ENCODE measurements at places on chromosomes 16 and 17.

- peak; percentile 28 for DNase-seq
These were observed 186.7 kb downstream of the MSI2 start for GRCh38 chr17:57442914-57443571.

GRCh38 chr16:72241930-72242329, 70.0 kb upstream of the PMFBP1 start:
- DNase-seq = no peak

DNA sequence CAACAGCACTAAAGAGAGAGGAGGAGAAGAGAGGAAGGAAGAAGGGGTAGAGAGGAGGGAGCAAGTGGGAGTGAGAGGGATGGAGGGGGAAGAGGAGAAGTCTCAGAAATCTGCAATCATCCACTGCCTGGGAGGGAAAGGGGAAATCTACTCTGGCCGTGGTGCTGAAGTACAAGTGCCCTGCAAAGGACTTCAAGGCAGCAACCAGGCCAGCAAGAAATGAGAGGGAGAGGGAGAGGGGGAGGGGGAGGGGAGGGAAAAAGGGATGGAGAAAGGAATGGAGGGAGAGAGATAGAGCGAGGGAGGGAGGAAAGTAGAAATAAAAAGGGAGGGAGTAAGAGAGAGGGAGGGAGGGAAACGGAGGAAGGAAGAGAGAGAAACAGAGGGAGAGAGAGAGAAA, 130.8 kb upstream of the EEF2KMT start:
- DNase-seq = no peak

DNA sequence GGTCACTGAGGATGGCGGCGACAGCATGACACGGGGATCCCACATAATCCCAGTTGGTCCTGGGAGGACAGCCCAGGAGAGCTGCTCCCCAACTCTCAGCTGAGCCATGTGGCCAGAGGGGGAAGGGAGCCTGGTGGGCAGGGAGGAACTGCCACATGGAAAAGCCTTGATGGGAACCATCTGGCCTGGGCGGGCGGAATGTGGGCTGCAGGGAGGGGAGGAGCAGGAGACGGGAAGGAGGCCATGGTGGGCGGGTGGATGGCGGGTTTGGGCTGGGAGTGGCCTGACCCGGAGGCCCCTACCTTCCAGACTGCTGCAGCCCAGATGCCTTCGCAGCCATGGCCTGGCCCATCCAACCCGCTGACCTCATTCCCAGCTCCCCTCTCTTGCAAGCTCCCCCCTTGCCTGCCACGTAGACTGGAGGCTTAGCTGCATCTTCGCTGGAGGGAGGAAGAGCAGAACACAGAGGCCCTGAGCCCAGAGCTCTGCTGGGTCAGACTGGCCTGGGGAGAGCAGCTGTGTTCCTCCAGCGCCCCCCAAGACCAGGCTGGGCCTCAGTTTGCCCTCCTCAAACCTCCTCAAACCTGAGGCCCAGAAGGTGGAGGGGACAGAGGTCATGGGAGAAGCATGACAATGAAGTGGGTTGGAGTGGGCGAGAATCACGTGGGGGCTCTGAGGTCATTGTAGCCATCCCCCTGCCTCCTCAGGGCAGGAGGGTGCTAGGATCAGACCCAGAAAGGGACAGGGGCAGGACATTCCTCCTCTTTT, 8.2 kb upstream of the COL1A1 start:
- DNase-seq = peak; percentile 83

GRCh38 chr16:19710191-19710908, 7.7 kb downstream of the KNOP1 start:
- DNase-seq = no peak

DNA sequence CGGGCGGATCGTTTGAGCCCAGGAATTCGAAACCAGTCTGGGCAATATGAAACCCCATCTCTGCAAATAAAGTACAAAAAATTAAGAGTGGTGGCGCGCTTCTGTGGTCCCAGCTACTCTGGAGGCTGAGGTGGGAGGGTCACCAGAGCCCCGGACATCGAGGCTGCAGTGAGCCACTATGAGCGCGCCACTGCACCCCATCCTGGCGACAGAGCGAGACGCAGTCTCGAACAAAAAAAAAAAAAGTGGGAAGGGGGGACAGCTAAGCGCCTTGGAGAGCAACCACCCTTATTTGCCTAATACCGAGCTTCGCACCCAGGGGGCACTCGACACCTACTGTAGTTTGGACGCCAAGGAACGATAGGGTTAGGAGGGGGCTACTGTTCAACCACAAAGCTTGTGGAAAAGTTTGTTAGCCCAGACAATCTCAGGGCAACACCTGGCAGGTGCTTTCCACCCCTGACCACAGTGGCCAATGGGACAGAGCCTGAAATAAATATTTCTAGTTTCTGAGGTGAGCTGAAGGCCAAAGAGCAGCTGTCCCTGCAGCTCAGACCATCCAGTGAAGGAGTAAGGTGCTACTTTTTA, 847 bp upstream of the PSMC3IP start:
- no peak for DNase-seq

GRCh38 chr17:7956228-7956965, 24.4 kb downstream of the CNTROB start:
- no peak for DNase-seq

DNA sequence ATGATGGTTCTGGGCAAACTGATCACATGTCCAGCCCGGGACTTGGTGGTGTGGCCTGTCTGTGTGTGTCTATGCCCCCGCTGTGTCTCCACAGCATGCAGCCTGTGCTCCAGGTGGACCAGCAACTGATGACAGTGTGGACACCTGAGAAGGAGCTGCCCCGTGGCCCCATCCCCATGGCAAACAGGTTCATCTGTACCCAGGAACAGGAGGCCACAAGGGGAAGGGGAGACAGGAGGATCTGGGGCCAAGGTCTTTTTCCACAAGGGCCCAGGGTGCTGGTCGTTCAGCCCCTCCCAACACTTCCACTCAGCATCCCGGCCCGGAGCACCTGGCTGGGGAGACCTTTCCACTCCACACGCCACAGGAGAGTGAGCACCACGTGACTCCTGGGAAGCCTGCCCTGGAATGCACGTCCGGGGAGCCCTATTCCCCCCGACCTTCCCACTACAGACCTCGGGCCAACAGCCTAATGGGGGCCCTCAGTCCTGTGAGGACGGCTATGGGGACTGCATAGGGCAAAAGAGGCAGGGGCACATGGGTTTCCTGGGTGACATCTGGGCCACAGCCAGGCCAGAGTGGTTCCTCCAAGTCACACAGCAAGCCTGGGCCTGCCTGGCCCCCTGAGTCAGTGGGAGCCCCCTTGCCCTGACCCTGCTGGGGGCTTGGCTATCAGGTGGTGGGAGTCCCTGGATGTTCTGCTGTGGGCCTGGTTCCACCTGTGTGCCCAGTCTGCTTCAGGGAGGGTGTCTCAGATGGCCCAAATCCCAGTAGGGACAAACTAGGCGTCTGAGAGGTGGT, 20.8 kb upstream of the NXPH3 start:
- DNase-seq = no peak

GRCh38 chr17:57608369-57609124, 136.6 kb downstream of the CCDC182 start:
- DNase-seq = no peak

Data from thoracic aorta (tissue), 2 donors.